ENCODE measurements at places on chromosomes 11 and 22. TPM values are rescaled to one million over a fixed set of nuclear protein-coding genes. Genes with fewer than 3 reads are reported as not detected.

DNA sequence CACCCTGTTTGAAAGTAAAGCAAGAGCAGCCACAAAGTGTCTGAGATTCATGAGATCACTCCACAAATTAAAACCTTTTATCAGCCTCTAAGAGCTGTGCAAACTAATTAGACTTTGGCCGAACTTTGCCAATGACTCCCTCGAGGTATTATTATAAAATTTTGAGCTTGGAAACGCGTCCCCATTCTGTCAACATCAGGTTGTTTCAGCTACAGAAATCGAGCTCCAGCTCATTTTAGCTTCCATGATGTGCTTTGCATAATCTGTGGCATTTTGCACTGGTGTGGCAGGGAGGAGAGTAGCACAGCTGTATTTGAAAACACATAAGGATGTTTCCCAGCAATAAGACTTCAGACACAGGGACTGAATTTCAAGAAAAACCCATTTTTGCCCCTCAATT, 872.2 kb downstream of the NTM start:
- H3K27me3 ChIP-seq, result no peaks in the 10 kb centered on the region
- H3K4me1 ChIP-seq, result no peaks in the 10 kb centered on the region
- H3K27ac ChIP-seq, result no peak overlapping the region
- no peaks in the 10 kb centered on the region for H3K36me3 ChIP-seq
- no peak for DNase-seq

- peak; percentile 40 for DNase-seq
- H3K36me3 ChIP-seq, result no peaks in the 10 kb centered on the region
- H3K4me3 ChIP-seq, result no peak overlapping the region
- H3K4me1 ChIP-seq, result no peaks in the 10 kb centered on the region
- H3K27ac ChIP-seq, result no peak overlapping the region
These were observed 4.5 kb downstream of the TRIM29 start for GRCh38 chr11:120133216-120134105.

DNA sequence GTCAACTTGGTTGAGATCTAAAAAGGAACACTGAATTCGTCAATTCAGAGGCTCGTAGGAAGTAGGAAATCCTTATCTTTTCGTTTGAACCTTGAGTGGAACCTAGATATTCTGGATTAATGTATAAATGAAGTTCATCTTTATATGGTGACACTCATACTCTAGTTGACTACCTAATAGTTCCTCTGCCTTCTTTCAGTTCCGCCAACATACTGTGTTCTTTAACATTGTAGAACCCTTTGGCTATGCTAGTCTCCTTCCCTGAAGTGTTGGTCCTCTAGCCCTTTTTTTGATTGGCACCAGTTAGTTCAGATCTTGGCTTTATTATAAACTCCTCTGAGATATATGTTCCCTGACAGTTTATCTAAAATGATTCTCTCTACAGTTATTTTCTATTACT, 1.5 kb downstream of the ATM start:
- no peaks in the 10 kb centered on the region for H3K4me1 ChIP-seq
- H3K36me3 ChIP-seq, result no peaks in the 10 kb centered on the region
- peak overlapping the region; percentile 91 for H3K4me3 ChIP-seq
- H3K27me3 ChIP-seq, result no peaks in the 10 kb centered on the region
- no peak for DNase-seq

Gene KCNJ11
- 1.7 TPM for total RNA-seq

Gene TEX12
- total RNA-seq, result 2.0 TPM

DNA sequence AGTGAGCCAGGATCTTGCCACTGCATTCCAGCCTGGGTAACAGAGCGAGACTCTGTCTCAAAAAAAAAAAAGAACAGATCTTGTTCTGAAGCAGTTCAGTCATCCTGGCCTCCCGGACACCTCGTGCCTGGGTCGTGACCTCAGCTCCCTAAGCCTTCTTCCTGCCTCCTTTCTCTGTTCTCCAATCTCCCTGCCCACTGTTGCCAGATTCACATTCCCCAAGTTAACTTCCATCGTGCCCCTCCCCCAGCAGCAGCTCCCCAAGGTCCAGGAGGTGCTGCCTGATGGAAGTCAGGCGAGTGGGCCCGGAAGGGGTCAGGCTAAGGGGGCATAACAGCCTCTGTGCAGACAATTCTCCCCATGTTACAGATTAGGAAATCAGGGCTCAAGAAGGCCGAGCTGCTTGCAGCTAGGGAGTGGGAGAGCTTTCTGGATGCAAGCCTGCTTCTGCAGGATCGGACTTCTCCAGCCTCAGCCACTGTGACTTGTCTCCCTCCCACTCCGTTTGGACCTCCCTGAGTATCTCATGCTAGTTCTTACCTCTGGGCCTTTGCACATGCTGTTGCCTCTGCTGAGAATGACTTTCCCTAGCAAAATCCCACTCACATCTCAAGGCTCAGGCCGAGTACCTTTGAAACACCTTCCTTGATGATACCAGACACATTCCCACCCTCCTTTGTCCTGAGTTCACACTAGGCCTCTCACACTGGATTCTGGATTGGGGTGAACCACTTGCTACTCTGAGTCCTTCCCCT, 14.3 kb upstream of the TMEM184B start:
- peaks cover 11% of the 10 kb centered on the region for H3K36me3 ChIP-seq
- H3K27me3 ChIP-seq, result no peaks in the 10 kb centered on the region

- no peaks in the 10 kb centered on the region for H3K36me3 ChIP-seq
- H3K27me3 ChIP-seq, result no peaks in the 10 kb centered on the region
- no peak for DNase-seq
- H3K4me3 ChIP-seq, result no peak overlapping the region
These were observed 58.7 kb upstream of the KIRREL3 start for GRCh38 chr11:127059286-127059685.

GRCh38 chr11:82960779-82961143, 59.2 kb downstream of the DDIAS start:
- H3K27me3 ChIP-seq, result no peaks in the 10 kb centered on the region
- no peaks in the 10 kb centered on the region for H3K4me1 ChIP-seq
- H3K36me3 ChIP-seq, result no peaks in the 10 kb centered on the region
- no peak overlapping the region for H3K4me3 ChIP-seq

Gene CD248
- 2.9 TPM for total RNA-seq

DNA sequence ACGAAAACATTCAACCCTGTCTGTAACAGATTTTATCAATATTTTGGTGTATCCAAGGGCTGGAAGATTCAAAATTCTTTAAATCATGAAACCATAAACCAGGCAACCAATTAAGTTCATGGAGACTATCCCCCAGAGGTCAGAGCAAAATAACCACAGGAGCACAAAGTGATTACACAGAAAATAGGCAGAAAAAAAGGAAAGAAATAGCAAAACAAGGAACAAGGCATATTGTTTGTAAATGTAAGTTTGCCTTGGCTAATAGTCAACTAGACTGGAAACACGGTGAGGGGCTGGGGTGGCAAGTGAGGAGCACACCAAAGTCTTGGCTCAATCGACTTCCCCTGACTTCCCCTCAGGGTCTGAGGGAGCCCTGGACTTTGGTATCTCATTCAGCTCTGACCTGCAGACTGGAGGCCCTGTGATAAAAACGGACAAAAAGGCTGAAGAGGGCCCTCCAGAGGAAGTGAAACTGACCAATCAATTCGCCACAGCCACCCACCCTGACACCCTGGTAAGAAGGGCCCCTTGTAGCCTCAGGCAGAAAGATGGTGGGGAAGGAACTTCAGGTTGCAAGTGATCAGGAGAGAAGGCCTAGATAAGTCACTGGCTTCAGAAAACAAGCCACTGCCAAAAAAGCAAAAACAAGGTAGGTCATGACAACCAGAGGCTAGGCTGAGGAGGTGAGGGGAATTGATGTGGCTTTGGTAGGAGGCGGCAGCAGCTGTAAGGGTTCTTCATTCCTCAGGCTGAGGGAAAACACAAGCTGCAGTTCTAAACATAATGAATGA, 1.8 kb downstream of the SIK3 start:
- no peaks in the 10 kb centered on the region for H3K27me3 ChIP-seq
- DNase-seq, result no peak
- H3K36me3 ChIP-seq, result no peaks in the 10 kb centered on the region
- H3K4me1 ChIP-seq, result peaks cover 41% of the 10 kb centered on the region
- H3K27ac ChIP-seq, result peak overlapping the region; percentile 94

Gene PRCP
- total RNA-seq, result 56.9 TPM

Gene OR8D4
- not detected for total RNA-seq

Gene SLC22A6
- total RNA-seq, result not detected

GRCh38 chr11:109590782-109591181, 168.8 kb downstream of the C11orf87 start:
- no peaks in the 10 kb centered on the region for H3K27me3 ChIP-seq
- no peaks in the 10 kb centered on the region for H3K36me3 ChIP-seq
- DNase-seq, result no peak
- H3K4me1 ChIP-seq, result no peaks in the 10 kb centered on the region

Gene PLAAT2
- 13.2 TPM for total RNA-seq

Gene P4HA3
- total RNA-seq, result not detected

Gene PAMR1
- total RNA-seq, result 2.6 TPM

- no peaks in the 10 kb centered on the region for H3K27me3 ChIP-seq
- no peak overlapping the region for H3K4me3 ChIP-seq
- no peaks in the 10 kb centered on the region for H3K4me1 ChIP-seq
- no peak for DNase-seq
These were observed 17.4 kb upstream of the FLRT1 start for GRCh38 chr11:64018310-64018709.

- no peaks in the 10 kb centered on the region for H3K27me3 ChIP-seq
- H3K4me1 ChIP-seq, result no peaks in the 10 kb centered on the region
- no peak overlapping the region for H3K4me3 ChIP-seq
- no peaks in the 10 kb centered on the region for H3K36me3 ChIP-seq
- DNase-seq, result no peak
These were observed 16.0 kb downstream of the TCP11L1 start for GRCh38 chr11:33055375-33055774.

Gene CD6
- 4.2 TPM for total RNA-seq

Gene ADAMTS8
- 1.7 TPM for total RNA-seq

DNA sequence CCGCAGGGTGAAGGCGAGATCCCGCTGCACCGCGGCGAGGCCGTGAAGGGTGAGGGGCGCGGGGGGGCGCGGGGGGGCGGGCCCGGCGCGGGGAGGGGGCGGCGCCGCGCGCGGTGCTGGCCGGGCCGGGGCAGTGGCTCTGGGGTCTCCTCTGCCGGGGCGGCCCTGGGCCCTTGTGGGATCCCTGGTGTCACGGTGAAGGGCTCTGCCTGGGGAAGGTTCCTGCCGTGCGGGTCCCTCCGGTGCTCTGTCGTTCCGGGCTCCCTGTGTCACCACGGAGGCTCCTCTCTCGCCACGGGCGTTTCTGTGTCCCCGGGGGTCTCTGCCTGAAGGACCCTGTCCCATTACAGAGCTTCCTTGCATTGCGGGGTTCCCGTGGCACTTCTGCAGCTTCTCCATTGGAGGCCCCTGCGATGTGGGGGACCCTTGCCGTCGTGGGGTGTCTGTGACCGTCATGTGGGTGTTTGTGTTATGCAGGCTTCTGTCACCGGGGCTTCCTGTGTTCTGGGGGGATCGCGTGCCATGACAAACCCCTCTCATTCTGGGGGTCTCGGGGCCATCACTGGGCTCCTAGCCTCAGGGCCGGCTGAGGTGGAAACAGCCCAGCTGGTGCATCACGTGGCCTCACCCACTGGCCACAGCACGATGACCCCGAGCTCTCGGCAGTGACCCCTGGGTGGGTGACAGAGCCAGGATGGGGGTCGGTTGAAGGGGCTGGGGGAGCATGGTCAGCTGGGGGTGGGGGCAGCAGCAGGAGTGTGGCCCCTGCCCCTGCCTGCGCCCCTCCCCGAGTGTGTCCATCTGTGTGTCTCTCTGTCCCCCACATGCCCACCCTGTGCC, 25.3 kb downstream of the SHANK3 start:
- H3K27me3 ChIP-seq, result no peaks in the 10 kb centered on the region
- no peaks in the 10 kb centered on the region for H3K36me3 ChIP-seq
- H3K27ac ChIP-seq, result peak overlapping the region; percentile 19
- DNase-seq, result no peak
- peak overlapping the region; percentile 34 for H3K4me3 ChIP-seq

- H3K36me3 ChIP-seq, result no peaks in the 10 kb centered on the region
- no peaks in the 10 kb centered on the region for H3K27me3 ChIP-seq
- H3K4me1 ChIP-seq, result no peaks in the 10 kb centered on the region
These were observed 92.4 kb upstream of the TMEM45B start for GRCh38 chr11:129723146-129723760.

GRCh38 chr22:39723463-39723862, 152.9 kb downstream of the CACNA1I start:
- no peaks in the 10 kb centered on the region for H3K27me3 ChIP-seq
- no peak overlapping the region for H3K4me3 ChIP-seq
- no peaks in the 10 kb centered on the region for H3K36me3 ChIP-seq
- H3K4me1 ChIP-seq, result no peaks in the 10 kb centered on the region

DNA sequence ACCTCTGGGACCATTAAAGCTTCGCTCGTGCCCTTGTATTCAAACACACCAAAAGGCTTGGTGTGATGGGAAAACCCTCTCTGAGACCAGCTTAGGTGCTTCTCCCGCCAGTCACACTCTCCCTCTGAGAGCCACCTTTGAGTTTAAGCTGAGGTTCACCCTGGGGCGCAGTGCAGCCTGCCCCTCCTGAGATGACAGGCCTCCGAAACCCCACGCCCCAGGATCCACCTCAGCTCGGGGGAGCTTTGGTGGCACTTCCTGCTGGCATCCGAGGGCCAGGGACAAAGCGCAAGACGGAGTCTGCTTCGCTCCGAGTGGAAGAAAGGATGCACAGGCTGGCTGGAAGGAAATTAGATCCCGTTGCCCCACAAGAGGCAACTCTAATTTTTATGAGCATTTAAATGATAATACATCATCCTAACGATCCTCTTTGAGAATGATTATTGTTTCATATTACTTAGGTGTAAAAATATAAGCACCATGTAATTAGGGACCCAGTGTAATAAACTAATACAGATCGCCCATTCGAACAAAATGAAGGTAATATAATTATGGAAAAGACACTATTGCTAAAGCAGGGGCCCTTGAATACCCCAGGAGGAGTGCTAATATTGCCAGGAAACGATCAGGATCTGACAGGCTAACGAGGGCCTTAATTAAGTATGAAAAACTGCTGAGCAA, 134.7 kb downstream of the CEP164 start:
- no peak overlapping the region for H3K4me3 ChIP-seq
- H3K4me1 ChIP-seq, result no peaks in the 10 kb centered on the region
- DNase-seq, result no peak
- H3K27me3 ChIP-seq, result no peaks in the 10 kb centered on the region
- H3K36me3 ChIP-seq, result no peaks in the 10 kb centered on the region

Gene SMC1B
- not detected for total RNA-seq

- no peaks in the 10 kb centered on the region for H3K27me3 ChIP-seq
- DNase-seq, result no peak
- no peak overlapping the region for H3K27ac ChIP-seq
- no peaks in the 10 kb centered on the region for H3K36me3 ChIP-seq
- no peak overlapping the region for H3K4me3 ChIP-seq
These were observed 225.0 kb downstream of the JRKL start for GRCh38 chr11:96614846-96615245.

Data from Peyer's patch (tissue), 4 donors.